ENCODE measurements at places on chromosomes 11 and 22.

DNA sequence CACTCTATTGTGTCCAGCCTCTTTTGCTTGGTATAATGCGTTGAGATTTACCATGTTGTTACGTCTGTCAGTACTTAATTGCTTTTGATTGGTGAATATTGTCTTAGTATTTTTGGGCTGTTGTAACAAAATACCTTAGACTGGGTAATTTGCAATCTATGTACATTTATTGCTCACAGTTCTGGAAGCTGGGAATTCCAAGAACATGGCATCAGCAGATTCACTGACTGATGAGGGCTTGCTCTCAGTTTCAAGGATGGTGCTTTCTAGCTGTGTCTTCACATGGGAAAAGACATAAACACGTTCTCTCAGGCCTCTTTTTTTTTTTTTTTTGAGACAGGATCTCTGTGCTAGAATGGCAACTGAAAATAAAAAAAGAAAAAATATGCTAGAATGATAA is 46.7 kb upstream of the INCENP start:
- no peak for DNase-seq

DNA sequence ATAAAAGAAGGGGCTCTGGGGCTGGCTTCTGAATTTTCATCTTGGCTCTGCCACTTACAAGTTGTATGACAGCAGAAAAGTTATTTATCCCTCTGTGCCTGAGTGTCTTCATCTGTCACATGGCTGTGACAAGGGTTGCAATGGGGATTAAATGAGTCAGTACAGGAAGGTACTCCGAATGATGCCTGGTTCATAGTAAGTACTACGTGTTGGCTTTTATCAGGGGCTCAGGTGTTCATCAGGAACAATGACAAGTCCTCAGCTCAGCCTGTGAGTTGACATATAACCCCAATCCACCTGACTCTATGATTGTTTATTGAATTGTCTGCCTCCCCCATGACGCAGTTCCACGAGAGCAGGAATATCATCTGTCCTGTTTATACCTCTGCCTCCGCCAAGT is 45.7 kb downstream of the PAMR1 start:
- DNase-seq, result no peak

DNA sequence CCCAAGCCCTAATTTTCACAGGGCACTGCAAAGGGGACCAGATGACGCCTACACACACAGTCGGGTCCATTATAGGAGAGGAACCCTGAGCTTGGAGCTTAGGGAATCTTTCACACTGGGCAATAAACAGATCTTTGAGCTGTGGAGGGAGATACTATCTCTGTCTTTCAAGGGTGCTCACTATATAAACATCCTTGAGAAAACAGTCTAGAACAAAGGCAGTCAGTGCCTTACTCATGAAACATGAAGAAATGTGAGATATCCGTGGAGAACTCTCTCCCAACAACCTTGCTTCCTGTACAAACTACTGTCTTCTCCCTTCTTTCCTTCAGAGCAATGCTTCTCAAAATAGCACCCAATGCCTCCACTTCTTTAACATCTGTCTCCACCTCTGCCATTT is 109.0 kb upstream of the APOA1 start:
- no peak for DNase-seq

GRCh38 chr11:103851166-103851651 is 185.2 kb upstream of the DDI1 start:
- DNase-seq, result no peak

DNA sequence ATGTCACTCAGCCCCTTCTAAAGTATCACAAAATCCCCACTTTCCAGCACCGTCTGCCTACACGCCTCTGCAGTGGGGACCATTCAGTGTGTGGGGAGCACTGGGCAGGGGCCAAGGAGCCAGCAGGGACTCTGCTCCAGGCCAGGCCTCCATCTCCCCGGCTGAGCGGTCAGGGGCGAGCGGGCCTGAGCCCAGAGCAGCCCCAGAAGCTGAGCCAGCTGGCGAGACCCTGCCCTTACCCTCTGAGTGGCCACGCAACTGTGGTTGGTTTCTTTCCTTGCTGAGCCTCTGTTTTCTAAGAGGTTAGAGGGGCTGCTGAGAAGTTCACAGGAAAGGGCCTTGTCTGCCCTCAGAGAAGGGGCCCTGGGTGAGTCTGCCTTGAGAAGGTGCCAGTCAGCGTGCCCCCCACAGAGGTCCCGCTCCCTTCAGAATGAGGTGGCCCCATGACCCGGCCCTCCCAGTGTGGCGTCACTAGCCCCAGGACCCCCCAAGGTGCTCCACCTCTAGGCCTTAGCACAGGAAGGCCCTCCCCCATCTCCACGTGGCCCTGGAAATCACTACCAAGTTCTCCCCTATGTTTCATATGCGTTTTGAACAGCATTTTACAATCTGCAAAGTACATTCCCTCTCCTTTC is 46.9 kb downstream of the WNT11 start:
- DNase-seq, result no peak

GRCh38 chr11:15826826-15827225 is 529.5 kb downstream of the SOX6 start:
- DNase-seq, result no peak

- DNase-seq, result no peak
These were observed 37.2 kb downstream of the GLYATL2 start for GRCh38 chr11:58807343-58807742.

DNA sequence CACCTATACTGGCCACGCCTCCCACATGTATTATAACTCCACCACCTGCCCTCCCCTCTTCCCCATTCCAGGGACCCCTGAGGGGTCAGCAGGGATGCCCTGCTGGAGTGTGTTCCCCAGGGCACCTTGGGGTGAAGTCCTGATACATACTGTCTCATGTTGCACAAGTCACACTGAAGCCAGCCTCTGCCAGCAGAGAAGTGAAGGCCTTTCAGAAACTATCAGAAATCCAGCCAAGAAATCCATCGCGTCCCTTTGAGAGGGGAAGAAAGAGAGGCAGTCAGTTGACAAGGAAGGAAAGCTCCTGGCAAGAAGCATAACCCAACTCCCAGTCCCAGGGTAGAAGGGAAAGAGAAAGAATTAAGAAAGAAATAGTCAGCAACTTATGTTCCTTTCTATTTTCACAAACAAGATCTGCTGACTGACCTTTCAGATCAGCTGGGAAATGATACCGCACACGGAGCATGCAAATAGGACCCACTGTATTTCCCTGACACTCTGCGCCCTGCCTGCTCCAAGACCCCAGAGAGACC is 45.2 kb downstream of the SC5D start:
- DNase-seq, result no peak

DNA sequence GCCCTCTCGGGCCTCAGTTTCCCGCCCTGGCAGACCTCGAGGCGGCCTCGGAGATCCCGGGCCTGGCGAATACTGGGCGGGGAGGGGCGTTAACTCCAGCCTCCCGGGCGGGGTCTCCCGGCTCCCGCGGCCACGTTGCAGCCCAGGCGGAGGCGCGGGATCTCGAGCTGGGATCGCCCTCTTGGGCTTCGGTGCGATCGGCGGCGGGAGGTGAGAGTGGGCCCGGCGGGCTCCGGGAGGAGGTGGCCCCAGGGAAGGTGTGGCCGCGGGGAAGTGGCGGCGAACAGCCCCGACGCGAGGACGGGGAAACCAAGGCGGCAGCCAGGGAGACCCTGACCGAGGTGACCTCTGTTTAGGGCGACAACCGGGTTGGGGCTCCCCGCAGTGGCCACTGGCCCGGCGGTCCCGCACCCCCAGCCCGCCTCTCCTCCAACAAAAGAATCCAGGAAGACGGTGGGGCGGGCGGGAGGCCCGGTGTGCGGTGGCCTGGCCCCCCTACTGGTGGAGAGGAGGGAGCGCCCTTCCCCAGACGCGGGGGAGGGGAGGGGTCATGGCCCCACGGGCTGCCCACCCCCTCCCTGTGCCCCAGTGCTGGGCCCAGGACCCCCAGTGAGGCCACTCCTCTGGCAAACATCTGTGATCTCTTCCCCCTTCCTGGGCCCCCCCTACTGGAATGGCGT is at the start of gene PHETA2:
Gene PHETA2 (plus strand): TSS at position 117 of the 680 bp plus-strand sequence. CDS start 3,046 bp downstream, outside the sequence.
- peak; percentile 55 for DNase-seq

DNA sequence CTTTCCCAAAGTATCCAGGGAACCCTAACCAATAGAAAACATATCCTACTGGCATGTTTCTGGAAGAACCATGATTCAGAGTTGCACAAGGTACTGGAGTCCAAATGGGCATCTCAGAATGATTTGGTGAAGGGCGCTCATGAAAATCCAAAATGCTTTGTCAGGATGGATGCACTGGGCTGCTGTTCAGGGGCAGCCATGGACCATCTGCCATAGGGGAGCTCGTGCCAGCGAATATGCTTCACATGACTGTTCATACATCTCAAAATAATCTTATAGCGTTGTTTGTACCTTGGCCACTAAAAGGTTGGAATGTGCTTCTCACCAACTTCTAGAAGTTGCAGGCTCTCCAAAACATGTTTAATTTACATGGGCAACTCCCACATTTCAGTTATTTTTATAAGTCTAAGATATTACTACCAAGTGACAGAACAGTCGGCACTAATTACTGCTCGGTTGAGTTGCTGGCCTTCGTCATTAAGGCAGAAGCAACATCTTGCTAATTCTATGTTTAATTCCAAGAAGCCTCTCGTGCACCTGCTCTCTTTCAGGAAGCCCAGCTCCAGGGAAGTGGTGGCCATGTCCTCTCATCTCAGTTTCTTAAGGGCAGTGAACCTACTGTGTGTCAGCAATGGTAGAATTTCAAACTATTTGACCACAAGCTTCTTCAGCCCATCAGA is 1497.7 kb downstream of the TBC1D22A start:
- no peak for DNase-seq

GRCh38 chr11:72241291-72241781 is 2.6 kb downstream of the PHOX2A start:
- DNase-seq, result no peak

DNA sequence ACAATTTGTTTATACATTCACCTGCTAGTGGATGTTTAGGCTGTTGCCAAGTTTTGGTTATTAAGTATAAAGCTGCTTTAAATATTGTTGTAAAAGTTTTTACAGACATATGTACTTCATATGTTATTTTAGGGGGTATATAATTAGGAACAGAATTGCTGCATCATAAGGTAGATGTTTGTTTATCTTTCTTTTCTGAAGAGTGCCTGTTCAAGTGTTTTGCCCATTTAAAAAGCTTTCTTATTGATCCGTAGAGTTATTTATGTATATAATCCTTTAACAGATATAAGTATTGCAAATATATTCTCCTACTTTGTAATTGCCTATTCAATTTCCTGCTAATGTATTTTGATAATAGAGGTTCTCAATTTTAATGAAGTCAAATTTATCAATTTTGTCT is 11.3 kb upstream of the CCDC81 start:
- no peak for DNase-seq

DNA sequence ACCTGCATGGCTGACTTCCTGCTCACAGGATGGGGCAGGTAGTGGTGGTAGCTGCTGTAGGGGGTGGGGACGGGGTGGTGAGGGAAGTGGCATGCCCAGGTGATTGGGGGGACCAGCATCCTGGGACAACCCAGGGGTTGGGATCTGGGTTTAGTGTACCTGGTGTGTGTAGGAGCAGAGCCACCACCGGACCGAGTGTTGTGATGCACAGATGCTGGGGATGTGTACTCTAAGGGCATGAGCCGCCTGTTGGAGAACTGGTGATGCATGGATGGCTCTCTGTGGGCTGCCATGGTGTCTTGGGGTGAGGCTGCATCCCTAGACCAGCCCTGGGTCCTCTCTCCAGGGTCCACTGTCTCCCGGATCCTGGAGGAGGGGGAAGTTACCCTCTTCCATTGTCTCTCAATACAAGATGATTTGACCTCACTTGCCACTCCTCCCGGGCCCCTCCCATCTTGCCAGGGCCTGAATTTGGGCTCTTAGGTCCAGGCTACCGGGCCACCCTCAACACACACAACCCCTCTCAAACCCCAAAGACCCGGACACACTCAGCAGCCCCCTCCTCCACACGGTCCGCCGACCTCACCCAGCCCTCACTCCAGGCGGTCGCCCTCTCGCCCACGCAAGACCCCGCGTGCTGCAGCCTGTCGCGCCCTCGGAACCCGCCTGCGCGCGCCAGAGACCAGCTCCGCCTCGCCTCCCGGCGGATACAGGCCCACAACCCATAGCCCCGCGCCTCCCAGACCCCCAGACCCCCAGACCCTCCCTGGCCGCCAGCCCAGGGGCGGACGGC is 619 bp downstream of the LRRC75B start:
- no peak for DNase-seq

GRCh38 chr22:33717694-33718396 is 202.4 kb downstream of the LARGE1 start:
- DNase-seq, result no peak

GRCh38 chr11:70180906-70181305 is 22.2 kb upstream of the FADD start:
- no peak for DNase-seq

GRCh38 chr11:133919330-133920108 is 37.2 kb downstream of the IGSF9B start:
- DNase-seq, result no peak

GRCh38 chr11:61572913-61573312 is 8.0 kb downstream of the SYT7 start:
- no peak for DNase-seq

- DNase-seq, result no peak
These were observed 25.4 kb downstream of the APIP start for GRCh38 chr11:34890812-34891211.

- no peak for DNase-seq
These were observed 462.8 kb downstream of the INSC start for GRCh38 chr11:15577519-15577918.

GRCh38 chr11:112216561-112217105 is 9.6 kb upstream of the PTS start:
- no peak for DNase-seq

DNA sequence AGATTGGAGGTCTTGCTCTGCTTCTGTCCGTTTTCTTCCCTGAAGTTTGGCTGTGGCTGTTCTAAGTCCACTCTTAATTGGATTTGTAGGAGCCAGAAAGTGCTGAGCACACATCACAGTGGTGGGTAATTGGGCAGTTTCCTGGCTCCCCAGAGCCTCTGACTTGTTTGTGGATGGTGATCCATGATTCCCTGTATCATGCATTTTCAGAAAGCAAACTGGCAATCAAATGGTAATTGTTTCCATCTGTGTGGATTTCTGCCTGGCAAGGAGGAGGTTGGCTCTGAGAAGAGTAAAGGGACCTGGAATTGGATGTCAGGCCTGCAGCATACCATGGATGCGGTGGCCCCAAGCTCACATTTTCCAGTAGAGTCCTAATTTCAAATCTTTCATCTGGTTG is 49.5 kb downstream of the PPFIBP2 start:
- DNase-seq, result no peak

DNA sequence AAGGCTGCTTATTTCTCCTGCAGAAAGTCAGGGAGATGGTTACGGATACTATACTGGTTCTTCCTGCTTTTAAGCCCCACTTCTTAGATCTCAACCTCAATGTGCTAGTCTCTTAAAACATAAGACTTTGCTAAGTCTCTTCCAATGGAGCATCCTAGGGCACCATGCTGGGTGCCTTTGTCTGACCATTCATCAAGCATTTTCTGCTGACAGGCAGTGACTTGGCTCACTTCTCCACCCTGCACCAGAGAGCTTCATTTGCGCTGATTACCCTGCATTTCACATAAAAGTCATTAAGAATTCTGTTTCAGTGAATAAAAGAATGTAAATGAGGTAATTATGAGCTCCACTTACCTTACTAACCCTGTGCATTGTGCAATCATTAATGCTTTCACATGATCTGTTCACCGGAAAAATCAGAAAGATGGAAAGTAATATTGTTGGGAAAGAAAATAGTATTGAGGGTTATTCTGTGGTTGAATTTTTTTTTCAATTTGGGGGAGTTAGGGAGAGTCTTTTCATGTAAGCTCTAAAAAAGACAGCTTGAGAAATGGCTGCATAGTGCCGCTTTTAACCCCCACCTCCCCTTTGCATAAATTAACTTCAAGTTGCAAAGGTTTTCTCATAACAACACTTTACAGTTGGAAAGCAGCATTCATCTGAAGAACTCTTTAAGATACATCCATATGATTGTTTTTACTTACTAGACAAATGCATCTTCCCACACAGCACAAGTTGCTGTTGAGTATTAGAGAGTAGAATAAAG is 677.3 kb upstream of the KIRREL3 start:
- no peak for DNase-seq

- DNase-seq, result no peak
These were observed 15.1 kb downstream of the GDPD5 start for GRCh38 chr11:75510723-75511019.

All from activated CD8-positive, alpha-beta memory T cell treated with anti-CD3 and anti-CD28 coated beads, Interleukin-2, amount 50 U/mL, for 4 hours (primary cell).